DMS79 treated with DMSO at 0.1 percent for 48 hours (cell line): ENCODE measurements at places on chromosomes 4 and X.

- DNase-seq: no peak
Observed at GRCh38 chrX:11244636-11245035, 48.6 kb upstream of the AMELX start.

DNA sequence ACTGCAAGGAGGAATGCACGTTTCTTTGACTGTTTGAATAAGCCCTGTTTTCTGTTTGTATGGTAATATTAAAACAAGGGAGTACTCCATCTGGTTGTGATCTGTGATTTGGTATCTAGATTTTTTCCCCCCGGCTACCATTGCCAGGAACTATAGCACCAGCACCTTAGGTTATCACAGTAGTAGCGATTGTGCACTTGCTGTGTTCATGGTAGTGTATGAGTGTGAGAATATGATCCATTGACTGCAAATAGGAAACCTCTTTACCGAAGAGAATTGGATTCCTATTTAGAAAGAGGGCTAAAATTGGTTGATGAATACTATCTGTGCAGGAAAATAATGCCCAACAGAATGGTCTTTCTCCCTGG, 69.9 kb downstream of the LARP7 start:
- DNase-seq: no peak

GRCh38 chrX:97639526-97639925, 755.8 kb downstream of the RPA4 start:
- no peak for DNase-seq

DNA sequence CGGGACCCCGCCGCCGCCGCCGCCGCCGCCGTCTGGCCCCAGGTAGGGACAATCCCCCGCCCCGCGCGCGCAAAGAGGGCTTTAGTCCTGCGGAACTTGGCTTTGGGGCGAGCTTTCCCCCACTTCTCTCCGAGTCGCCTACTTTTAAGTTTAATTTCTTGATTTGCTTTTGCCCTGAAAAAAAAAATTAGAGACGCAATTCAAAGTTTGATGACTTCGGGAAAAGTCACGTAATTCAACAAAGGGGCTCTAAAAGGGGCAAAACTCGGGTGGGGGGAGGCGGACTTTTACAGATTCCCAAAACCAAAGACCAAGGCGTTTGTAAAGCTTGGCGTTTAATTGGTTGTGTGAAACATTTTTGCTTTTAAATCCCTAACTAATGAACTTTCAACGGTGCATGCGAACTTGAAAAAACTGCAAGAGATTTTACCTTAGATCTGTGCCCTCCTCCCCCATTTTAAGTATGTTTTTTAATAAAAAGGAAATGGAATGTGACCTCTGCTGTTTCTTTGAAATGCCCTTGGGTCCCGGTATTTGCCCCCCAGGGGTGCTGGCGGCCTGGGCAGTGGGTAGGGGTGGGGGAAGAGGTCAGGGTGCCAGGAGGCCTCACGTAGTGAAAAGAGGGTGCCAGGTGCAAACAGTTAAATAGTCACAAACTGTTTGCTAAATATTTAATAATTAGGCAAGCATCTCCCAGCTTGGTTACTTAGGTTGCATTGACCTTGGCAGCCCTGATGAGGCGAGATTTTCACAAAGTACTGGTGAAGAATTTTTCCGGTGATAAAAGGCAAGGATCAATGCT, 209.7 kb downstream of the NWD2 start:
- DNase-seq: no peak

- no peak for DNase-seq
Observed at GRCh38 chr4:86927843-86928395, 6.9 kb upstream of the AFF1 start.

- DNase-seq: no peak
Observed at GRCh38 chr4:99411041-99411440, 24.1 kb downstream of the ADH7 start.

- no peak for DNase-seq
Observed at GRCh38 chrX:77628294-77629025, 157.6 kb downstream of the ATRX start.

DNA sequence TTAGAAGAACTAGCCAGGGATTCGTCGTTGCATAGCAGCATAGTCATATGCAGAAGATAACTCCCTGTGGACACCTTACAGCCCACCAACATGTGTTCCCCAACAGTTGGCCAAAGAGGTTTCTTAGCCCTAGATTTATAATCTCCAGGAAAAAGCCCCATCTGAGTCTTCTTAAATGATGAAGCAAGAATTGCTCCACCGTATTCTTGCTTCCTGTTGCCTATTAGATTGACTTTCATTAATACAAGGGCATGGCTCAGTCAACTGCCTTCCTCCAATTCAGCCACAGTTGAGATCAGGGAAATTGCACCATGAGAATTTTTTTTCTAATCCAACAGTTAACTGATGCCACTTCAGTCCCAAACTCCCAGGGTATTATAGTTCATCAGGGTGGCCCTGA, 5.2 kb upstream of the AFF2 start:
- no peak for DNase-seq

- no peak for DNase-seq
Observed at GRCh38 chr4:23213198-23213597, 520.5 kb downstream of the GBA3 start.

DNA sequence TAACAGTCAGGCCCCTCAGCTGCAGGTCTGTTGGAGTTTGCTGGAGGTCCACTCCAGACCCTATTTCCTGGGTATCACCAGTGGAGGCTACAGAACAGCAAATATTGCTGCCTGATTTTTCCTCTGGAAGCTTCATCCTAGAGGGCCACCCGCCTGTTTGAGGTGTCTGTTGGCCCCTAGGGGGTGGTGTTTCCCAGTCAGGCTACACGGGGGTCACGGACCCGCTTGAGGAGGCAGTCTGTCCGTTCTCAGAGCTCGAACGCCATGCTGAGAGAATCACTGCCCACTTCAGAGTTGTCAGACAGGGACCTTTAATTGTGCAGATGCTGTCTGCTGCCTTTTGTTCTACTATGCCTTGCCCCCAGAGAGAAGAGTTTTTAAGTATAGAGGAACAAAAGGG, 160.8 kb downstream of the DKK2 start:
- no peak for DNase-seq

GRCh38 chr4:55635741-55636655, at the start of gene NMU:
NMU (minus strand) TSS chr4:55636298; CDS start chr4:55636192, 106 bp downstream.
- DNase-seq: peak; percentile 35

DNA sequence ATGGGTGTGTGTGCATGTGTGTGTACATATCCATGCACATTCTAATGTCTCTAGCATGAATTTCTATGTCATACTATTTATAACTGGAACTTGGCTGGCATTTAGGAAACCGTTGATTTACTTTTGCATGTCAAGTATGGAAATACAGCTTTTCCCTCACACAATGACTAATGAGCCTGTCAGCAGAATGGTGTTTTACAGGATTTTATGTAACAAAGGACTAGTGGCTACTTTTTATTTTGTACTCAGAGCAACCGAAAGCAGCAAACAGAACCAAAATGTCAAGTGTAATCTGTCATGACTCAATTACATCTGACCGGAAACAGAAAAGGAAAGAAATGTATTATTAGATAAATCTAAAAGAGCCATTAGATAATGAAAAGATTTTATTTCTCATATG, 1911.5 kb upstream of the AGA start:
- DNase-seq: no peak

DNA sequence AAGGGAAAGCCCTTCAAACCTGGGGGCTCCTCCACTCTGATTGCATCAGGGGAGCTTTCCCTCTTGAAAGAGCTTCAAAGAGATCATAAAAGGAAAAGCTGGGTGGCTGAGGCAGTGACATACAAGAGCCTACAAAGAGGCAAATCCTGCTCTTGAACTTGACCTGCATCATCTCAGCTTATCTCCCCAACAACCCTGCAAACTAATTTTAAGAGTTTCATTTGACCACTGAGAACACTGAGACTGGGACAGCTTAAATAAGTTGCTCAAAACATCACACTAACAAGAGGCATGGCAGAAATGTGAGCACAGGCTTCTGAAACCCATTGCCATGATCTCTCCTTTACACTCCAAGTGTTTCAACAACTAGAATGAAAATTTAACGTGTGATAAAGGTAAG, 101.6 kb upstream of the PPARGC1A start:
- DNase-seq: peak; percentile 6

- DNase-seq: no peak
Observed at GRCh38 chr4:41465146-41465761, 72.7 kb upstream of the LIMCH1 start.

DNA sequence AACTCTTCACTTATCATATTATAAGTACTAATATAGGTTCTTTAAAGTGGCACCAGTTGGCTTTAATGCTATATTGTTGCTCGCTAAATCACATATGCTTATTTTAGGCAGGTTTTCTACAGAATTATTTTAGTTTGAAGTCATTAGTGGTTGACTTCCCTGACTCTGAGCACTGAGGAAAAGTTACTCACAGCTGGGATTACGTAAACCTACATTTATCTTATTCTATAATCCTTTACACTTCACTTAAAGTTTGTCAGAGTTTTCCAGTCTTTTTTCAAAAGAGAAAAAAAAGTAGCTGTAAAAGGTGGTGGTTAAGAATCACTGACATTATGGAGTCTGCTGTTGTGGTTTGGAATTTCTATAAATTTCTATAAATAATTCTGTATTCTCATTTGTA, 5.8 kb downstream of the UGT2B4 start:
- no peak for DNase-seq

DNA sequence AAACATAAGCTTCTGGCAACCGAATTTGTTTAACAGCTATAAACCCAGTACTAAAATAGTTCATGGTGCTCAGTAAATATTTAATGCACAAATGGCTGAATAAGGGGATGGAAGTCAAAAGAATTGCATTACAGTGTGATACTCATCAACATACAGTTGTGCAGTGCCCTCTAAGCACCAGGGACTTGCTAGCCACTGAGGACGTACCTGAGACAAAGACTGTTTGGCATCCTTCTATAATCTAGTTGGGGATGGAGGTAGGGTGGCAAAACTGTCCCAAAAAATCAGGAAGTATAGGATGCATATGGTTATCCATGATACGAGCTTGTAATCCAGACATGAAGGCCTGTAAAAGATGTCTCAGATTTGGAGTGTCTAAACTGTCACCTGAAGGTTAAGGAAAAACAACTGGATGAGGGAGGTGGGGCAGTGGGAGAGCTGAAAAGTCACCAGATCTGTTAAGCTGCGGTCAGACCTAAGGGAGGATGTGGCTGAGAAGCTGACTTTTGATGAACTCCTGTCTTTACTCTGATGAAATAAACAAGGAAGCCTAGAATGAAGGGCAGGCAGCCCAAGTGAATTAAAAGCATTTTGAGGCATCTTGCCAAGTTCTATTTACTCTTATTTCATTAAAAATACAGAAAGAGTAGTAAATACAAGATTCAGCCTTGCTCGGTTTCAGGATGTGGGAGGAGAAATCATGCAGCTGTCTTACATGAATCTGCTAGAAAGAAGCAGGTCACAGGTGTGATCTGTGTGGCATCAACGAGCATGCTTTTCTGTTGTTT, 12.0 kb upstream of the CD38 start:
- DNase-seq: no peak

DNA sequence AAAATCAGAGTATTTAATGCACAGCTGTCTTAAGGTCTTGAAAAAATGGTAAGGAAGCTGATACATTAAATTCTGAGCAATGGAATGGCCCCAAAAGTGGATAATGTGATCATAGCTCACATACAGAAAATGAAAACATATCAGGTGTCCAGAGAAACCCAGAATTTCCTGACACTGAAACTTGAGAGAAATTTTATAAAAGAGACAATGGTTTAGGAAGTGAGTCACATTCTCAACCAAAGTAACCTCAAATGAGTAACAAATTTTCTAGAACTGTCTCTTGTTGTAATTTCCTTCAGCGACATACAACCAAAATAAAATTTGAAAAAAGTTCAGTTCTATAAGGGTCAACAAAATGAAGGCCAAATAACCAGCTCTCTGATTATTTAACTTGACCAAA, 37.4 kb upstream of the PACRGL start:
- no peak for DNase-seq

- DNase-seq: peak; percentile 53
Observed at GRCh38 chr4:128393101-128393704, 105.6 kb upstream of the PGRMC2 start.

GRCh38 chrX:40734971-40735324, 394 bp downstream of the MED14 start:
- no peak for DNase-seq

GRCh38 chr4:86630629-86631028, 36.5 kb downstream of the PTPN13 start:
- DNase-seq: no peak

DNA sequence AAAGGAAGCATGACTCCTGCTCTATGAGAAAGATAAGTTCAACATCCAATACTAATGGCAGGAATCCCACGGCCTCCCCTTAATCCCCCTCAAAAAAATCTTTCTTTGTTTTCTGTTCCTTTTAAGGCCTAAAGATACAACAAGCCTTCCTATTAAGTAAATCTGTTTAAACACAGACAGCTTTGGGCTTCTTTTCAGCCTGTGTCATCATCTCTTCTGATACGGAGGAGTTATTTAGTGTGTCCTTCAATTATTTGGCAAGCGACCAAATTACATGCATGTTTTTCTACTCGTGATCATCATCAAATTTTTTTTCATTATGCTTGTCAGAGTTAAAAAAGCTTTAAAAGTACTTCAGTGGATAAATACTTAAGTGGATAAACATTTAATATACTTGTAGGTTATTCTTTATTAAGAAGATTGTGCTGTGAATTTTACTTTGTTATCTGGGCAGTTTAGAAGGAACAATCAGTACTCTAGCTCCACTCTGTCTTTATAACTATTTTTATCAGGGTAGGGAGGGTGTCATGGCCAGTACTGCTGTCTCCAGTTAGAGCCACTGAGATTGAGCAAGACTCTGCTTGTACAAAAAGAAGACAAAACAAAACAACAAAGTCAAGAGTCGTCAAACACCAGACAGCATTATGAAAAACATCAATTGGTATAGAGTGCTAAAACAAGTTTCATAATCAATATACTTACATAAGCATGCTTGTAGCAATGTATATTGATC, 210.7 kb downstream of the PRR32 start:
- no peak for DNase-seq

DNA sequence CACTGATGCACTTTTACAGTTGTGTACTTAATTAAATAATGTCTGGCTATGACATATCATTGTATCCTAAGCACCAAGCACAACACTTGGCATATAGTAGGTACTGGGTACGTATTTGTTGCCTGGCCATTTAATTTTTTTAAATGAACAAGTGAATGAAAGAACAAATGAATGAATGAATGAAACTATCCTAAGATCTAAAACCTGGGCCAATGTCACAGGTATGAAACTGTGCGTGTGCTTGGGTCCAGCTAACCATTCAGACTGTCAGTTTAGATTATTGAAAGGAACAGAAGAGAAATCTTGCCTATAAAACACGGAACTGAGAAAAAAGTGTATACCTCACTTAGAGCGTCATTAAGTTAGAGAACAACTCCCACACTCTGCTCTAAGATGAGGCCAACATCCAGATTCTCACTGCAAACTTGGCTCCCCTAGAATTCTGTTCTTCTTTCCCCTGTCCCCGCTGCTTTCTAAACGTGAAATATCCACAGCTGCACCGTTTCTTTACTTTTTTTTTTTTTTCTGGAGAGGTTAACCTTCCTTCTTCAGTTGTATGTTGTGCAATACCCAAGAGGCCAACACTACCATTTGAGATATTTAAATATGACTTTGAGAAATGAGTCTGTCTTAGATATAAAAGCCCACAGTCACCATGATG, 17.3 kb upstream of the SEL1L3 start:
- DNase-seq: no peak
